ENCODE measurements at places on chromosomes 16 and 17.

GRCh38 chr17:53844491-53845107 is 21.9 kb downstream of the KIF2B start:
- DNase-seq, result no peak

DNA sequence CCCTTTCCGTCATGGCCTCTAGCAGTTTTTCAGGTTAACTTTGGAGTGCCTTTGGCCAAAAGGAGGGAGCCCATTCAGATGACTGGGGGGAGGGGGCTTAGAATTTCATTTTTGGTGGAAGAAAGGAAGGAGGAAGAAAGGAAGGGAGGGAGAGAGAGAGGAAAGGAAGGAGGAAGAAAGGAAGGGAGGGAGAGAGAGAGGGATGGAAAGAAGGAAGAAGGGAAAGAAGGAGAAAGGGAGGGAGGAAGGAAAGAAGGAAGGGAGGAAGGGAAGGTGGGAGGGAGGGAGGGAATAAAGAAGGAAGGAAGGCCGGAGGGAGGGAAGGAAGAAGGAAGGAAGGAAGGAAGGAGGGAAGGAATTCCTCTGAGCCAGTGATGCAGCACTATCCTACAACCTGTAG is 25.7 kb downstream of the MMP15 start:
- no peak for DNase-seq

DNA sequence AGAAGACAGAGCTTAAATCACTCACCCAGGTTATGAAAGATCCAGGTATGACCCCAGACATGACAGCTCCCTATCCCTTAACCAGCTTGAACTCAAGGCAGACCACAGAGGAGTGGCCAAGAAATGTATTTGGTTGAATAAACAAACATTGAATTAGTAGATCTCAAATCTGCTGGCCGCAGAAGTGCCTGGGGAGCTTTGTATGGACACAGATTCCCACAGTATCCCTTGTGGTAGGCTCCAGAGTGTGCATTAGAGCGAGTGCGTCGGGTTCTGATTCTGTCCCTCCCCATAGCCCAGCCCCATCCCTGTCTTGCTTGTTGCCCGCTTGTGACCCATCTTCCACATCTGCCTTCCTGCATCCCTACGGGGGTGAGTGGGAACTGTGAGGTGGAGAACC is 118.8 kb upstream of the FOXF1 start:
- DNase-seq, result no peak

DNA sequence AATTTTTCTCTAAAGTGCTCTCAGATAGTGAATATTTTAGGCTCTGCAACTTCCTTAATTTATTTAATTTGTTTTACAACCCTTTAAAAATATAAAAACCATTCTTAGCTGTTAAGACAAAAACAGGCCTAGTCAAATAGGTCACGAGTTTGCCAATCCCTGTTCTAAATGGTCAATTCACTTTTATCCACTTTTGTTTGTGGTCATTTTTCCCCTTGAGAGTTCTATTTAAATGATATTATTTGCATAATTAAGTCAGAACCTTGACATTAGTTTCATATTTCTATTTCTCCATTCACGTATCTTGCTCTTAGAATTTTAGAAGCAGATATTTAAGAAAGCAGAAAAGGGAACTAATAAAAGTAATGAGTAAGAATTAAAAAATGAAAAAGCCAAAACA is 4.0 kb downstream of the AMFR start:
- no peak for DNase-seq

DNA sequence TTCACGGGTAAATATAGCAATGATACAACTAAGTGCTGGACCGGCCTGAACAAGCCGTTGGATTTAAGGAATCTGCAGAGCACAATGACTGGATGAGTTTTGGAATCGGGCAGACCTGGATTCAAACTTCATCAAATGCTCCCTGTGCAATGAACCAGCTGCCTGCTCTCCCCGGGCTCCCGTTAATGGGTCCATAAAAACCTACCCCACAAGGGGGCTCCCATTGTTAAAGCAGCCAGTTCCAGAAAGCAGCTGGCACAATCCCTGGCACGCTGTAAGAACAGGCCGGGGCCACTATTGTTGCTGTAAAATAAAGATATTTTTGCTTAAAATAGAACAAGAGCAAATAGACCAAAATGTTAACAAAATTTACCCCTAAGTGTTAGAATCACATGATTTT is 131.9 kb downstream of the C16orf95 start:
- DNase-seq, result no peak

DNA sequence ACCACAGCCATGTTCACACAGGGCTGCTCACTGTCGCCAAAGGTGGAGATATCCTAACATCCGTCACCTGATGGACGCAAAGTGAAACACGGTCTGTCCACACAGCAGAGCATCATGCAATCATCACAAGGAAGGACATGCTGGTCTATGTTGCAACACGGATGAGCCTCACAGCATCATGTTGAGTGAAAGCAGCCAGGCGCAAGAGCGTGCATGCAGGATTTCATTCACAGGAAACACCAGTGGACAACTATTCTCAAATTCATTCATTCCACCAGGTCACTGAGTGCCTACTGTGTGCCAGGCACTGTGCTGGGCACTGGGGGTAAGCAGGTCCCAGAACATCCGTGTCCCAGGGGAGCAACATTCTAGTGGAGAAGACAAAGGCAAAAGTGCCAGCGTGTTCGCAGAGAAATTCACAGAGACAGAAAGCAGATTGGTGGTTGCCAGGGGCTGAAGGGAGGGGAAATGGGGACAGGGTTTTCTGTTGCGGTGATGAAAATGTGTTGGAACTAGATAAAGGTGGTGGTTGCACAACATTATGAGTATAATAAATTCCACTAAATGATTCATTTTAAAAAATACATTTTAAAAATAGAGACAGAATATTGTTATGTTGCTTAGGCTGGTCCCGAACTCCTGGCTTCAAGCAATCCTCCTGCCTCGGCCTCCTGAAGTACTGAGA is 22.7 kb upstream of the KCNJ12 start:
- DNase-seq, result no peak

- no peak for DNase-seq
Measured at GRCh38 chr17:65158041-65158440, 20.9 kb downstream of the RGS9 start.

- peak; percentile 66 for DNase-seq
Measured at GRCh38 chr17:4043862-4044261, 79.6 kb upstream of the ATP2A3 start.

GRCh38 chr16:57062329-57062728 is 30.1 kb upstream of the CPNE2 start:
- DNase-seq, result no peak

GRCh38 chr16:4362476-4363135 is 9.0 kb upstream of the VASN start:
- no peak for DNase-seq

GRCh38 chr17:34741967-34742366 is 162.6 kb downstream of the TMEM132E start:
- DNase-seq, result no peak

DNA sequence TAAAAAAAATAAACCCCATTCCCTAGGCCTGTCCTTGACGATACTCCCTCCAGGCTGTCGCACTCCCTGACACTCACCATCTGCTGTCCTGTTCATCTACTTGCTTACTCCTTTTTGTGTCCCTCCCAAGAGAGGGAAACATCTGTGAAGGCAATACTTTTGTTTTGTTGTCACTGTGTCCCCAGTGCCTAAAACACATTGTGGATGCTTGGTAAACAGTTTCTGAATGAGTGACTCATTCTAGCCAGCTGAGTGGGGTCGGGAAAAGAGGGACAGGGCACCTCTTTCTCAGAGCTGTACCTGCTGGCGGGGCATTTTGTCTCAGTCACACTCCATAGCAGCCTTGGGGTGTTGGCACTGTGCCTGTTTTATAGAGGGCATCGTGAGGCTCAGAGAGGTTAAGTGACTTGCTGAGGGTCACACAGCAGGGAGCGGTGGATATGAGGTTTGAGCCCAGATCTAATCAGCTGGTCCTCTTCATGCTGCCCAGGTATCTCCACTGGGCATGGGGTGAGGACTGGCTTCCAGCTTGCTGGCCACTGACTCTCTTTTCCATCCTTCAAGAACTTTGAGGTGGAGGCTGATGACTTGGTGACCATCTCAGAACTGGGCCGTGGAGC is 15.6 kb downstream of the MAP2K3 start:
- DNase-seq, result no peak

- DNase-seq, result no peak
Measured at GRCh38 chr16:50476486-50477255, 71.5 kb upstream of the NKD1 start.

DNA sequence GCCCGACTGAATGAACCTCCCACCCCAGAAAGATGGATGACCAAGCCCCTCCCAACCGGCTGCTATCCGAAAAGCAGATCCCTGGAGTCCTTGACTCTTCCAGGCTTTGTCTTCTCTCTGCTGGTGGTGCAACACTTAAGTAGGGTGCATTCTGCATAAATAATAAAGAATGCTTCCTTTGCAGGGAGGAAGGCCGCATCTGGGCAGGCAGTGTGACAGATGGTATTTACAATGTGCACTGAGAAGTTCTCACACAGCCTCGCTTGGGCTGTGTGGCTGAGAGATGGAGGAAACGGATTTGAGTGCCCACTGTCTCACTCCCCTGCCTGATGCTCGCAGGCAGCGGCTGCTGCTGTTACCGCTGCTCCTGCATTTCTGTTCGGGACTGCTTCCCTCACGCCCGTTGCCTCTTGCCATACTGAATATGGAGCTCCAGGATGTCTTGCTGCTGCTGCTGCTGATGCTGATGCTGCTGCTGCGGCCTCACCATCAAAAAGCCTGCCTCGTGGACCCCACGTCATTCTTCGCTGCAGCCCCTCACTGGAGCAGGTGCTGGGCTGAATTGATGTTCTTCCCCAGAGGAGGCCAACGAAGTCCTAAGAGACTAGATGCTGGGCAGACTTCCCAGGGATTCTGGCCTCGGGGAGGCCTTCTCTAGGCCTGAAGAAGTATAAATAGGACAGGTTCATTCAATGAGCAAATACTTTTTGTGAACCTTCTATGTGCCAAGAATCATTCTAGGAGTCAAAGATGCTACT is 7.1 kb upstream of the RHBDL3 start:
- no peak for DNase-seq

GRCh38 chr17:6853764-6854442 is 22.4 kb upstream of the TEKT1 start:
- DNase-seq, result peak; percentile 25

DNA sequence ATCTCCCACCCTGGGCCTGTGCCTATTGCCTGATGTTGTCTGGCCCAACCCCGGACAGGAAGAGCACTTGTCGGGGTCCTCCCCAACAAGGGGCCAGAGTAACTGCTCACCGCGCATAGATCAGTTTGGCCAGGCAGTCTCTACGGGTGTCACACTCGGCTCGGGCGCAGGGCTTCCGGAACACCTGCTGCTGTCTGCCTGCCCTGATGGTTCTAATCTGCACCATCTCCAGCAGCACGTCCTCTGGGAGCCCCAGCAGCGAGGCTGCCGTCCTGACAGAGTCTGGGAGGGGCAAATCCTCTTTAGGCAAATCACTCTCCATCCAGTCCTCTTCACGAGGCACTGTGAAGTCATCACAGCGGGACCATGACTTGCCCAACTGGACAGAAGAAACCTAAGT is 24.0 kb downstream of the MYO19 start:
- no peak for DNase-seq

DNA sequence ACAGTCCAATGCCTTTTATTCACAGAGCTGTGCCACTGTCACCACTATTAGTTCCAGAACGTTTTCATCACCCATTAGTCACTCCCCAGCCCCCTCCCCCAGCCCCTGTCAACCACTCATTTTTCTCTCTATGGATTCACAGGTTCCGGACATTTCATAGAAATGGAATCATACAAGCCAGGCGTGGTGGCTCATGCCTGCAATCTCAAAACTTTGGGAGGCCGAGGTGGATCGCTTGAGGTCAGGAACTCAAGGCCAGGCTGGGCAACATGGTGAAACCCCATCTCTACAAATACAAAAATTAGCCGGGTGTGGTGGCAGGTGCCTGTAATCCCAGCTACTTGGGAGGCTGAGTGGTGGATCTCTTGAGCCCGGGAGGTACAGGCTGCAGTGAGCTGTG is 759 bp upstream of the PAM16 start:
- peak; percentile 26 for DNase-seq

DNA sequence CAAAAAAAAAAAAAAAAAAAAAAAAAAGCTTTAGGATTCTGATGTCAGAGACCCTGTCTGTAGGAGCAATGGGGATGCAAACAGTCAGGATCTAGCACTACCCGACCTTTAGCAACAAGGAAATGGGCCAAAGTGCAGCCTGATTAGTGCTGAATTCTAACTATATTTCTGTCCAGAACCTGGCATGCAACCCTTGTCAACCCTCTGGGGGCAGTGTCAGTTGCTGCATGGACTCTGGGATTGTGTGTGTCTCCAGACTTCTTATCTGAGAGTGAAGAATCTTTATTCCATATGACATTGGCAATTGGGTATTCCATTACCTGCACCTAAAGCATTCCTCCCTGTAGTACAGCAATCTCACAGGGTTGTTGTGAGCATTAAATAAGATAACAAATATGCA is 120.3 kb upstream of the CRHR1 start:
- no peak for DNase-seq

DNA sequence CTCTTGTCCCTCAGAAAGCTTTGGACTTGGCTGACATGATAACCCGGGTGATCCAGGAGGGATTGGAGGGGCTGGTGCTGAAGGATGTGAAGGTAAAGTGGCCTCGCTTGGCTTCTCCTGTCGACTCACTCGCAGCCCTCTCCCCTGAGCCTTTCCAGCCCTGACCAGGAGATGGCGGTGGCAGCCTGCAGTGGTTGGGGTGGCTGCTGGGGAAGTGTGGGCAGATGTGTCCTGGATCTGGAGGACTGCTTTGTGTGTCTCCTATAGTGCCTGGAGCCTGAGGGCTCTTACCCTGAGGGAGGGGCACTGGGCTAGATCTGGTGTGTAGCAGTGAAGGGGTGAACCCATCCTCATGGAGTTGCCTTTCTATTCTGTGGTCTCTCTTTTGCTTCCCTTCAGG is 17.9 kb downstream of the LIG3 start:
- peak; percentile 80 for DNase-seq

GRCh38 chr16:27106305-27106704 is 39.6 kb downstream of the C16orf82 start:
- DNase-seq, result no peak

DNA sequence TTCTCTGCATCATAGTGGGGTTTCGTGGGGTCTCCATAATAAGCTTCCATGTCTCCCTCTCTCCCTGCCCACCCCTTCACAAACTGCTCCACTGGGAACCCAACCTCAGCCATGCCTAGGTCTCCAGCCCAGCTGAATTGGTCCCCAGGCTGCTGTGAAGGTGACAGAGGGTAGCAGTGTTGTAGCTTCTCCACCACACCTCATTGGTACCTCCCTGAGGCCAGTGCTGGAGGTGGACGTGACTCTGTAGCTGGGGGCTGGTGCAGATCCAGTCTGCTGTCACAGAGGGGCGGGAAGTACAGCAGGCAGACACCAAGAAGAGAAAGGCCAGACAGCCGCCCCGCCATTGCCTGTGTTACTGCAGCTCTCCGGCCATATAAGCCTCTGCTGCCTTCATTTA is 82.1 kb downstream of the OR1D5 start:
- no peak for DNase-seq

GRCh38 chr17:600576-601243 is 113.9 kb downstream of the VPS53 start:
- DNase-seq, result no peak

GRCh38 chr16:4610011-4611005 is 4.4 kb downstream of the UBALD1 start:
- DNase-seq, result no peak

GRCh38 chr16:13189250-13189649 is 287.9 kb downstream of the SHISA9 start:
- no peak for DNase-seq

GRCh38 chr16:58114827-58115825 is 14.1 kb downstream of the CFAP20 start:
- no peak for DNase-seq

GRCh38 chr16:23858542-23858941 is 22.8 kb downstream of the PRKCB start:
- DNase-seq, result no peak
